ENCODE measurements at places on chromosomes 1 and 21.

GRCh38 chr1:232856541-232856940 lies 51.3 kb downstream of the MAP10 start:
- no peak for DNase-seq

GRCh38 chr21:44477712-44478111 lies 22.4 kb downstream of the LRRC3 start:
- no peak for DNase-seq

DNA sequence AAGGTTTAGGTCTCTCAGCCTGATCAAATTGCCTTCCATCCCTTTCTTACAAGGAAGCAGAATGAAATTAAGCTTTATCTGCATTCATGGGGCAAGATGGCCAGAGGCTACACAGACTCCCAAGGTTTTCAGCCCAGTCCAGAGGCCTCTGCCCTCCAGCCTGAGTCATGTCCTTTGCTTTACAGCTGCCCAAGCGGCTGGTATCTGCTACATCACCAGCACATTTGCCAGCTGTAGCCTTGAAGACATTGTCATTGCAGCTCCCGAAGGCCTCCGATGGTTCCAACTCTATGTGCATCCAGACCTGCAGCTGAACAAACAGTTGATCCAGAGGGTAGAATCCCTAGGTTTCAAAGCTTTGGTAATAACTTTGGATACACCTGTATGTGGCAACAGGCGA lies 16.0 kb downstream of the HAO2 start:
- DNase-seq = no peak

- no peak for DNase-seq
Measured at GRCh38 chr1:228891272-228892034, 156.2 kb downstream of the RHOU start.

DNA sequence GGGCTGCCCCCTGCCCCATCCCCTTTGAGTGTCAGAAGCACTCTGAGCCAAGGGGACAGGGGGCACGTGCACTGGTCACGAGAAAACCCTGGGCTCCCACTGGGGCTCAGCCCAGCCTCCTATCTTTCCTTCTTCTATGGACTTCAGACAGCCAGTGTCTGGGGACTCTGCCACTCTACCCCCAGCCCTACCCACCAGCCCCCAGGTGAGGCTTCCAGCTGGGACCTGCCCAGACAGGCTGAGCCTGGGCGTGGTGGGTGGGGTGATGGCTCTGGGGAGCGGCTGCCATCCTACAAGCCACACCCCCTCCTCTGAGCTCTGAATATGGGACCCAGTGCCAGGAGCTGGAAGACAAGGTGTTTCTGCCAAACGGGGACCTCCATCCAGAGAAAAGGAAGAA lies 8.0 kb upstream of the SFN start:
- no peak for DNase-seq

- peak; percentile 41 for DNase-seq
Measured at GRCh38 chr1:45205011-45205909, 1.1 kb downstream of the ZSWIM5 start.

DNA sequence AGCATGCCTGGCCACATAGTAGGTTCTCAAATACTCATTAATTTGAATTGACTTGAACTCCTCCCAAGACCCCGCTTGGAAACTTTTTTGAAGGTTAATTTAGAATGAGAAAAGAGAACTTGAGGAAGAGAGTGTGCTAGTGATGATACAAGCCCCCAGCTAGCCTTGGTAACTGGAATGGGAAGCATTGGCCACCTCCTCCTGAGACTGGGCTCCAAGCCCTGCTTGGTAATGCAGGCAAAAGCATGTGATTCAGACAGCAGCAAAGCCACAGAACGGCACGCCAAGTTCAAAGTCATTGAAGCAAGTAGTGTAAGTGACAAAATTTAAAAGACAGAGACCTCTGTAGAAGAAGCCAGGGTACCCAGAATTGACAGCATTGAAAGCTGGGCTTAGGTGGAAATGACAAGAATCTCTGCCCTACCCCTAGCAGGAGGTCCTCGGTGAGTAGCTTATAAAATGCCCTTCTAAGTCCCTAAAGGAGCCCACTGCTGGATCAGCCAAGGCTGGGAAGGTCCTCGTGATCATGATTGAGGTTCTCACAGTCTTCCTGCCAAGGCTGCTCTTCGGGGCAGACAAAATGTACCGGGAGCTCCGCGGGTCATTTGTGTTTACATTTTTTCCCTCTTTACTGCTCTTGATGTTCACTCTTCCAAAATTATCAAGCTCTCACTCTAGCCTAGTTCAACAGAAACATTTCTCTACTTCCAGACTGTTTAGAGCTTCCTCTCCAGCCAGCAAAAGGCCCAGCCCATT lies 99.4 kb downstream of the TSEN15 start:
- peak; percentile 30 for DNase-seq

DNA sequence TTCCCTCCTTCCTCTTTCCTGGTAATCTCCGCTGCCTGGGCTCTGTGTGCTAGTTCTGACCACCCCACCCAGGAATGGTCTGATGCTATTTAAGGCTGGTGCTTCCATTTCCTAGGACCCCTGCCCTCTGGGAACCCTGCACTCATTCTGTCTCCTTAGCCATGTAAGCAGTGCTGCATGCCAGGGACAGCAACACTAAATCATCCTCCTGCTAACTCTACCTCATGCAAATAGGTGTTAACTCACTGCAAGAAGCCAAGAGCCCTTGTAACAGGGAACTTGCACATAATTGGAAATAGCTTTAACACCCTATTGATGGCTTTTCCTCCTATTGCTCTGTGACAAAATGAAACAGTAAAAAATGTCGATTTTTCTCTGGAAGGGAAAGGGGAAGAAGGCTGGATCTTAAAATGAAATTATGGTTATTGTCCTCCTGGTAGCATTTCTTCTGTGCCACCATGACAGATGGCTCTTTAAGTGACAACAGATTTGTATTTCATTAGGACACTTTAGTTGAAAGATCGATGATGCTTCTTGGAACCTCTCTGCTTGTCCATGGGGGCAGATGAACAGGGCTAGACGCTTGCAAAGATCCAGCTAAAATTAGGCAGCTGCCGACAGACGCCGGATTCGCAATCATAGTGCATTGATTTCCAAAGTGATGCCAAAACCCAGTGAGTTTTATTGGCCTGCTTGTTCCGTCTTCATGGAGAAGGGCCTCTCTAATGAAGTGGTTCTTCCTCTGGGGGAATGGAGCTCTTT lies 551.7 kb downstream of the MATN1 start:
- no peak for DNase-seq

DNA sequence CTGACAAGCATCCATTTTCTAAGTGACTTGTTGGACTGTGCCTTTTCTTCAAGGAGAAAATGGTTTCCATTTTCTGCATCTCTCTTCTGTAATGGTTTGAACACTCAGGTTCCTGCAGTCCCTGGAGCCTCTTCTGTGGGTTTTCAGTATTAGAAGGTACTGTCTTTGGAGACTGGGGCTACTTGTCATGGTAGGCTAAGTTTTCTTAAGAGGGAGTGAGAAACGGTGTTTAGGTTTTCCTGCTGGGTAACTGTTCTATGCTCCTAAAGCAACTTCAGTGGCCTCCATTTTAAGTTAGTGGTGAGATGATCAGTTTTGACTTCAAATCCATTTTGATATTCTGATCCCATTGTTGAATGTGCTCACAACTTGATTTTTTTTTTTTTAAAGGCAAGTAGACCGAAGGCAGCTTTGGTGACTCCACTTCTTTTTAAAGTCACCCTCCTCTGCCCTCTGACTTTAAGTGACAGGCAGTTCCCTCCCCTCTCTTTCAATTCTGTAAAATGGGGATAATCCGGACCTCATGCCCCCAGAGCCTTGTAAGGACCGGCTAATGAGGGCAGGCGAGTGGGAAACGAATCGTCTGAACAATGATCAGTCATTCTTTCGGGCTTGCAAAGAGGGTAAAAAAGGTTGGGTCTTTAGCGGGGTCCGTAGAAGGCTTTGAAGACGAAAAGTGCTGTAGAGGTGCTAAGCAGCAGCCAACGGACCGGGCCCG lies 1.0 kb upstream of the ARID1A start:
- no peak for DNase-seq

GRCh38 chr1:90558126-90558525 lies 159.0 kb downstream of the BARHL2 start:
- no peak for DNase-seq

- no peak for DNase-seq
Measured at GRCh38 chr1:233386336-233386735, 58.8 kb downstream of the MAP3K21 start.

- no peak for DNase-seq
Measured at GRCh38 chr1:212591922-212592321, 16.6 kb upstream of the ATF3 start.

DNA sequence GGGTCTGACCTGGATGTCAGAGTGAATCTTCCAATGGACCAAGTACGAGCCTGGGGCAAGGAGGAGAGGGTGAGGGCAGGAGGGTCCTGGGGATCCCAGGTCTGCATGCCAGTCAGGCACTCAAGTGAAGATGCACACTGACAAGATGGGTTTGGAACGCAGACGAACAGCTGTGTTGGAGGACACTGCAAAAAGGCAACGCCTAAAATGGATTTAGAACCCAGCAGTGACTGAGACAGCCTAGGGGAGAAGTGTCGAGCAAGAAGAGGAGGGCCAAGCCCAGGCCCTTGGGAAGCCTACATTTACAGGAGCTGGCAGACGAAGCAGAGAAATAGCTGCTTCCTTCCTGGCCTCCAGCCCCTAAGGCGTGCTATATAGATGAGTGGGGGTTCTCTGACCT lies 25.8 kb downstream of the NOL9 start:
- DNase-seq = no peak

- DNase-seq = peak; percentile 62
Measured at GRCh38 chr21:45534636-45535331, 7.5 kb downstream of the SLC19A1 start.

DNA sequence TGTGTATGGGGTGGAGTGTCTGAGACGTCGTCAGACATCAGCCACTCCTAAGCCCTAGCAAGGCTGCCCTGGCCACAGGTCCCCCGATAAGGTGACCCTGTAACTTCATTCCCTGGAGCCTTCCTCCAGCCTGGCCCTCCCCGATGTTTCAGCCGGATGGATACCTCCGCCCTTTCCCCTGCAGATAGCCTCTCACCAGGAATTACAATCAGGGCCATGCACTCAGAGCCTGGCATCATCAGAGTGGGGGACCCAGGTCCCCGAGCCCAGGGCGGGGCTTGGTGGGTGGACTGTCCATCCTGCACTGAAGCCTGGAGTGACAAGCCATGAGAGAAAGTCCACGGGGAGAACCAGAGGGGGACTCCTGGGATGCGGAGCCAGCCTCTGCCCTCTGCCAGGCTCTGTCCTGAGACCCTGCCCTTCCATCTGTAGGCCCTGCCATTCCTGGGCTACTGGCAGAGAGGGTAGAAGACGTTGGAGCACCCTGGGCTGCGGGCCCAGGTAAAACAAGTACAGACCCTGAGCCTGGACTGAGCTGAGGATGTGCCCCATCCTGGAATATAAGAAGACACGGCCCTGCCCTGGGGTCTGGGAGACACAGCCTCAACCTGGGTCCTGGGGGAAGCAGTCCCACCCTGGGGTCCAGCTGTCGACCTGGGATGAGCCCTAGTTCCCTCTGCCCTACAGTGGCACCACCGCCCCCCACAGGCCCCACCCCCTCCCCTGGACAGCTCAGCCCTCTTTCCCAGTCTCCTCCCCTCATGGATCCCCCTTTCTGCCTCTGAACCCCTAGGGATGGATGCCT lies 16.8 kb upstream of the ARF1 start:
- DNase-seq = no peak

GRCh38 chr1:36100376-36100775 lies 11.7 kb downstream of the ADPRS start:
- DNase-seq = no peak

DNA sequence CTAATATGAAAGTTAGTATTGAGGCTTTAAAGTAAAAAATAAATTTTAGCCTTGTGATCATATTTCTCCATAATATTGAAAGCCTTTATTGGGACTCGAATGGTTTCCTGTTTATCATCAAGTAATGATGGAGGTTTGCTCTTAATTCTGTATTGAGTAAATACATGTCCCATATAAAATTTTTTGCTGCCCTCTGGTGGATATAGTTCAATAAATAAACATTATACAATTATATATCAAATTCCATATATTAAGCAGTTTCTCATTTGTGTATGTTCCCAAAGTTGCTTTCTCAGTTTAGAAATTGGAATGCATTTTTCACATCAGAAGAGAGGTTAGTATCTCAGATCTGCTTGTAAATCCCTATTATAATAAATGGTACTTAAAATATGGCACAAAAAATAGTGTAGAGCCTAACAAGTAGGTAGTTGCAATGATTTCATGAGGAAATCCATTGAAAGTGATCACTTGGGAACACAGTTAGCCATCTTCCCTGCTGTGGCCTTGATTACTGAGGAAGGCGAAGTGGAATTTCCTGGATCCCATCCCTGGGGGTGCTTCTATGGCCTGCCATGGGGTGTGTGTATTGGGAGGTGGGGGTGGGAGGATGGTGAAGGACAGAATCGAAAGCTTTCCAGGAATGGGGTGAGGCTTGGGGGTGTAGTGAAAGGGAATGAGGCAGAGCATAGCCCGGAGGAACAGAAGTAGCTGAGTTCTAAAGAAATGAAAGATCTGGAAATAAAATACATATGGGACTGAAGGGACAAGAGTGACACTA lies 84.1 kb upstream of the C21orf91 start:
- DNase-seq = no peak

GRCh38 chr1:178870944-178871343 lies at the start of gene ANGPTL1:
ANGPTL1 (minus strand) TSS chr1:178871077; CDS start chr1:178865776, 5,301 bp downstream.
- DNase-seq = no peak

DNA sequence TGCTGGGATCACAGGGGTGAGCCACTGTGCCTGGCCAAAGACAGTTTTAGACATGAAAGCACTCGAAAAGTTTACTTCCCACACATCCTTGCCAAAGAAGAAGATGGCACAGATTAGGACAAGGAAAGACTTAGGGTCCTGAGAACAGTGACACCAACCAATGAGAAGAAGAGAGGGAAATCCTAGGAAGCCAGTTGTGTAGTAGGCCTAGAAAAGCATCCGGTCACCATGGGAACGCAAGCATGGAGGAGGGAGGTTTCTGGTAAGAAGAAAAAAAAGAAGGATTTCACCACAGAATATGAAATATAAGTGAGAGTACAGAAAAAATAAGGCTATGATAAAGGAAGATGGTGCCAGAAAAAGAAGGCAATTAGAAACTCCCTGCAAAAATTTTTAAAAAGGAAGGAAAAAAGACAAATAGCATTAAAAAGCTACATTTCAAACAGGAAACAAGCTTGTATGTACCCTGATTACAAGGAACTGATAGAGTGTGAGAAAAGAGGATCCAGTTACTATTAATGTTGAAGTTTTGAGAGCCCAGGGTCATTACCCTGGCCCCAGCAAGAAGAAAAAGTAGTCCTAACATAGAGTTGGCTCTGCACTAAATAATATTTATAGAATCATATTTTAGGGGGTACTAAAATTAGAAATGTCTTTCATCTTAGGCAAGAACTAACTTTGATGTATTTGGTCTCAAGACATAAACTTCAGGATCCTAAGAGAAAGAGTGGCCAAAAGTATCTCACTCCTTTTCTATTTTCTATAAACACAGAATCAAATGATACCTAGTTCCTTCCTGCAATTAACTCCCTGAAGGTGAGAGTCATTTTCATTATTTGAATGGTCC lies 16.1 kb downstream of the DIPK1A start:
- DNase-seq = no peak

Data from amygdala (tissue), 56 donors.